KBM-7 (cell line): ENCODE measurements at places on chromosomes 2 and 18.

DNA sequence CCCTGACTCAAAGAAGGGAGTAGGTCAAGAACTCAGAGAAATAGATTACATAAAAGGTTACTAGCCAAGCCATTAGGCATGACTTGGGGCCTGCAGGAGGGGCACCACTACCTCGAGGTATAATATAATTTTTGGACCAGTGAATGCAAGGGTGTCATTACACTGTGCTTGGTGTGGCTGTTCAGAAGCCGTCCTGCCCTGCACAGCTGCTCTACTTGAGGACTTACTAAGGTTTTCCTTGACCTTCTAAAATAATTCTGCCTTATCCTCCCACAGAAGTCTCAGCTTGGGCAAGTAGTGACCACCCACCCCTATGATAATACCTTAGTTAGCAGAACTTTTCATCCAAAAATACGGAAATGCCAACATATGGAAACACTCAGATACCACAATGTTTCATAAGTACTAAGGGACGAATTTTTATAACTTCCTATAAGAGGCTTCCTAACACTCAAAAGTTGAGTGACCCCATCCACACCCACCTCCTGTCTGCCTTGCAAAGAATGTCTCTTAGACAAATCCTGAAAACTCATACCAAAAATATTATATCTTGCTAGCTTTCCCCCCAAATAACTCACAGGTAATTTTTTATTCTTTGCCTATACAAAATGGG is 17.7 kb upstream of the ATG16L1 start:
- no peak for DNase-seq

DNA sequence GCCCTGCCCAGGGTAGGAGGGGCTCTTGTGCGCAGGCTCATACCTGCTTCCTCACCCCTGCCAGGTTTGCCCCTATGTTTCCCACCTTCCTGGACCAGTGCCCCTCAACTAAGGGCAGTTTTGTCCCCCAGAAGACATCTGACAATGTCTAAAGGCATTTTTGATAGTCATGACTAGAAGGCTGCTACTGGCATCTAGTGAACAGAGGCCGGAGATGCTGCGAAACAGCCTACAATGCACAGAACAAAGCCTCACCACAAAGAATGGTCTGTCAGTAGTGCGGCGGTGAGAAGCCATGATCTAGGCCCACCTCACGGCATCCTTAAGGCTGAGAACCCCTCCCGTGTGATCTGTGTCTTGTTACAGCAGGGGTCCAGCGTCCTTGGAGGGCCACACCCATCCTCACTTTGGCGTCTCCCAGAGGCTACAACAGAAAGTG is 96.0 kb downstream of the TMEM17 start:
- peak; percentile 56 for DNase-seq

- DNase-seq: no peak
Observed at GRCh38 chr2:19337202-19337601, 21.2 kb downstream of the OSR1 start.

DNA sequence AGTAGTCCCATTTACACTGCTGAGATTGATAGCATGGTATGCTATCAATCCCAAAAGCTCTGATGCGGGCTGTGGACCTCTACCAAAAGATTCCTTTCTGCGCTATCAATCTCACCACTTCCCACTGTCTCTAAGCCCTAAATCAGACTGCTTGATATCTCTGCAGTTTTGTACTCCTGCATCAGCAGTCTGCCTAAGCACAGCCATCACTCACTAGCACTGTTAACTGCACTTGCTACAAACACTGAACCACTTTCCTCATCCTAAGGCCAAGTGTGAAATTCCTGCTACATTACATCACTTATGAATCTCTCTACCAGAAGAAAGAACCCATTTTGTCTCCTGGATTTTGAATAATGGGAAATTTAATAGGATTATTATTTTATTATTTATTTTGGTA is 237.0 kb downstream of the HNMT start:
- DNase-seq: no peak

DNA sequence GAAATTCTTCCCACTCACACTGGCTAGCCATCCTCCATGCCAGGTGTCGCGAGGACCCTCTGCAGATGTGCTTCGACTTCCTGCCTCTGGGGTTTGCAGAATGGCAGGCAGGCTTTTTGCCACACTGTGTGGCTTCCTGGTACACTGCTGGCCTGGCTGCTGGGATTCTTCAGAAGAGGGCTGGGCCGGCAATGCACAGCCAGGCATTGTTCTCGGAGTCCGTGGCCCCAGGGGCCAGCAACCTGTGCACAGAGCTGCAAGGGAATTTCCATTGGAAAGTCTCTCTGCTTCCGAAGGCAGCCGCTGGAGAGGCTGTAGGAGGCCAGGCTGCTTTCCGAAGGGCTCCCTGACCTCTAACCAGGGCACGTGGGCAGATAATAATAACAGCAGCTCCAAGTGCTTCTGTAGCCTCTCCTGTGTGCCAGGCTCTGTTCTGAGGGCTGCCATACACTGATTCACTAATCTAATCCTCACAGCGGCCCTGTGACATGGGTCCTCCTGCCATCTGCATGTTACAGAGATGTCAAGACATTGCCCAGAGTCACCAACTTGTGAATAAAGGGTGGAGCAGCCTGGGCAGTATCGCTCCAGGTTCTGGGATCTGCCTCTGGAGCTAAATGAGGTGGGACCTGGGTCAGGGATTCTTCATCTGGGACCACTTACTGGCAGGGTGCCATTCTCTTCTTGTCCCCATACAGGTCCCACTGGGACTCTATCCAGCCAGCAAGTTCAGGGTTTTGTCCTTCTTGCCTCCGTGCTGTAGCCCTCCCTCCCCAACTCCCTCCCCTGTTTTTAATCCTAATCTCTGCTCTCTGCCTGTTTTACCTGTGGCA is 5.0 kb downstream of the LDLRAD4 start:
- DNase-seq: no peak

DNA sequence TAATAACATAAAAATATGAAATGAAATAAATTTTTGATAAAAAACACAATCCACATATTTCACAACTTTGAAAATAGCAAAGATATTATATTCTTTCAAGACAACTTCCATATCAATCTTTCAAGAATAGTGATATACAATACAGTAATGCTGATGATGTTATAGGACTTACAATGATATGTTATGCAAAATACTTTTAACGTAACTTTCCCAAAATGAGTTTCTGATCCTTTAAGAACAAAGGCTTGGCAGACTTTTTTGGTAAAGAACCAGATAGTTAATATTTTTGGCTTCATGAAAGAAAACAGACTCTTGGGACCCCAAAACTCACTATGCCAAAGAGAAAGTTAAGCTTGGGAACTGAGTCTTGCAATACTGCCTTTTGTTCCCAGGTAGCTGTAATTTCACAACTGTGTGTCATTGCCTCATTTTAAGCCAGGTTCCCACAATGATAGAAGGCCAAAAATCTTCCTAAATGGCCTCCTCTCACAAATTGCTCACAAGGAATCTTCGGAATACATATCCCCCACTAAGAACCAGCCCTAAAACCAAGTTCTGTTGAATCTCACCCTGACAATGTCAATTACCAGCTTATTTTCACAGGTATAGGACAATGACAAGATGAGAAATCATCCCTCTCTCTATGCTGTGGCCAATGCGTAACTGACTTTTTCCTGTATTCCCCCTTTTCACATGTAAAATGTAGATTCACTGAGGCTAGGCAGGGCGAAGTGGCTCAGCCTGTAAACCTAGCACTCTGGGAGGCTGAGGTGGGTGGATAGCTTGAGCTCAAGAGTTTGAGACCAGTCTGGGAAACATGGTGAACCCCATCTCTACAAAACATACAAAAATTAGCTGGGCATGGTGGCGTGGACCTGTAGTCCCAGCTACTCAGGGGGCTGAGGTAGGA is 54.8 kb upstream of the STRN start:
- no peak for DNase-seq

DNA sequence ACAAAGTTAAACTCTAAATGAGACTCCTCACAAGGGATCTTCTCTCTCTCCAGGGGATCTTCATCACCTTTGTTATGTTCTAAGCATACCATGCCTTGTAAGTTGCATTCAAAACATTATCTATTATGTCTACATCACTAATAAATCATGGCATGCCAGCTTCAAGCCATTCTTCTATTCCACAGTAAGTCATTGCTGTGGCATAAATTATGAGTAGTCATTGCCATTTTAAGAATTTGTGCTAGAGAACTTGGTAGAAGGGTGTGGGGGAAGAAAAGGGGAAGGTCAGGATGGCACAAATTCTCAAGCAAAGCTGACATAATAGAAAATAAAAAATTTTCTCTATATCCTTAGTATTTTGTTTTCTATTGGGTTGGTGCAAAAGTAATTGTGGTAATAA is 33.5 kb downstream of the BARD1 start:
- DNase-seq: no peak

DNA sequence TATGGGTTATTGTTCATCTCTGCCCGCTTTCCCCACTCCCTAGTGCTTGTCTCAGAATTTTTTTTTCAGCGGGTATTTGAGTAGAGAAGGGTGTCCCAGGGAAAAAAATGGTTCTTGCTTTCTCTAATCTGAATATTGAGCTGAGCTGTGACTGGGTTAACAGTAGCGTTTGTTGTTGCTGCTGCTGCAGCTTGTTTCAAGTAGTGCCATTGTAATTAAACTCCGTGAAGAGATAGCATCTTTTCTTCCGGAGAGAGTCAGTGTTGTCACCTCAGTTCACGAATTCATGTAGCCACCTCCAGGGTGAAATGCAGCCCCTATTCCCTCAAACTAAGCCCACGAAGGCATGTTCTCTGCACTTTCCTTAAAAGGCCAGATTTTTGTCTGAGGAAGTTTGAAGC is 1.5 kb upstream of the AAK1 start:
- DNase-seq: peak; percentile 42

GRCh38 chr2:234355021-234355720 is 141.7 kb downstream of the ARL4C start:
- no peak for DNase-seq

DNA sequence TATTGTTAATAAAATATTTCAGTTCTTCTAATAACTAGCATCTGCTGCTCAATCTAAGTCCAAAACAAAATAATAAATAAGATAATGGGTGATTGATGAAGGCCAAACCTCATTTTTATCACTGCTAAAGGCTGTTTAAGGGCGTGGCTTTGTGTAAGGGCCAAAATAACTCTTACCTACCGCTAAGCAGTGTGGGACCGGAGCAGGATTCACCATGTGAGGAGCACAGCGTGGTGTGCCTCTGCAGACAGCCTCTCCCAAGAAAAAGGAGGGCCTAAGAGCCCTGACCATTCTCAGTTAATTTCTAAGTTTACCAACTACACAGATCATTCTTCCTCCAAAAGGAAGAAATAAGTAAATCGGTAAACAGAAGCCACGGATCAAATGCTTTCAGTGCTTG is 353.7 kb downstream of the ARL6IP6 start:
- no peak for DNase-seq

DNA sequence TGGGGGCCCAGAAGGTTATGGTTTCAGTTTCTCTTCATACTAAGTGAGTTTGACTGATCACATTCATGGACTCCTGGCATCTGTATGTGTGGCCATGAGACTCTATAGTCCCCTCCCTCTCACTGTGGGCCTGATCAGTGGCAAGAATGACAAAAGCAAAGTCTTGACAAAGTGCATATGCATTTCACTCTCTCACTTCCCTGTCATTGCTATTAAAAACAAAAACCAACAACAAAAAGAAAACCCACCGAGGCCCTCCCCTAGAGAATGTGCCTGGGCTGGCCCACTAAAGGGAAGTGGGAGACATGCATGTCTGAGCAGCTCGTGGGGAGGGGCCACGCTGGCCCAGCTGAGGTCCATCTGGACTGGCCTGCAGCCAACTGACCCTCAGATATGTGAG is 600.1 kb upstream of the RAB6C start:
- DNase-seq: no peak

DNA sequence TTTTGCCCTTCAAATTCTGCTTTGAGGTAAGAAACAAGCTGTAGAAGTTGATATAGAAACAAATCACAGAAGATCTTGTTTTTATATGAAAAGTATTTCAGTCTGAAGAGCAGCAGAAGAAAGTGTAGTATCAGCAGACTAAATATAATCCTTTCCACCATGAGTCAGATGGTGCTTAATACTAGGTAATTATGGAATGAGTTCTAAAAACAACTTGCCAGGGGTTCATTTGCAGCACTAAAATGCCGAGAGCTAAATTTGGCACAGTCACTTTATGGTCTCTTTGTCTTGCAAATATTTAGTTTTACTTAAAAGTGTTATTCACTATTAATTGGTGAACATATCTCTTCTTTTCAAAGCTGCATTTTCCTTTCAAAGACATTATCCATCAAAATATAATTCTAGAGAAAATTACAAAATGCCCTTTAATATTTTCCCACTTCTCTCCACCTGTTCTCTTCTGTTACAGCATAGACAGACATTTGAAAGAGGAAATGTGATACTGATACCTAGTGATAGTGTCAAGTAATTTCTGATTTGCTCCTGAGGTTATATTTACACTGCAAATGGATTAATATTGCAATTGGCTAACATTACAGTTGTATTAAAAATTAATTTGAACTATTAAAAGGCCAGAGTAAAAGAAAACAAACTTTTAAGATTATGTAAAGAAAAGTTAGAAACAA is 5.3 kb downstream of the MYL1 start:
- no peak for DNase-seq

DNA sequence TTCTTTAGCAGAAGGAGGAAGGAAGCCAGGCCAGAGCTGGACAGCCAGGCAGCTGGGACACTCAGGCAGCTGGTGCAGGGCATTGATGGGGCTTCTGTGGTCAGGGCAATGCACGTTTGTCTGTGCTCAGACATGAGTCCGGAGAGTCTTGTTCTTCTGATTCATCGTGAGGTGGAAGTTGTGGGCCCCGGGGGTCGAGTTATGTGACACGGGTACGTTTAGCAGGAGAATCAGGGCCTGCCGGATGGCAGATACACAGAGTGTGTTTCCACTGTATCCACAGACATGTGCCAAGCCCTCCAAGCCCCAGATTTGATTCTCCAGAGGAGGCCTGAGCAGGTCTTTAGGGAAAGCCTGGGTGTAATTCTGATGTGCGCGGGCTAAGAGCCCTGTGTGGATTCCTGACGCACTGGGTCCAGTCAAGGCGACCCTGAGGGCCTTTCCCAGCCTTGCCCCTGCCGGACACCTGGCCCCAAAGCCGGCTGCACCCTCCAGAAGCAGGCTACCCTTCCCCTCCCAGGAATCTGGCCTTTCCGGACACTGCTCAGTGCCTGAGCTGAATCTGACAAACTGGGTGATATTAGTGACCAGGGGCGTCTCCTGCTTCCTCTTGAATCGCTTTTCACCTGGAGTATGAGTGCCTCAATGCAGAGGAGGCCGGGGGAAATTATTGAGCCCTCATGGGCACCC is 10.1 kb downstream of the ARHGEF4 start:
- no peak for DNase-seq

DNA sequence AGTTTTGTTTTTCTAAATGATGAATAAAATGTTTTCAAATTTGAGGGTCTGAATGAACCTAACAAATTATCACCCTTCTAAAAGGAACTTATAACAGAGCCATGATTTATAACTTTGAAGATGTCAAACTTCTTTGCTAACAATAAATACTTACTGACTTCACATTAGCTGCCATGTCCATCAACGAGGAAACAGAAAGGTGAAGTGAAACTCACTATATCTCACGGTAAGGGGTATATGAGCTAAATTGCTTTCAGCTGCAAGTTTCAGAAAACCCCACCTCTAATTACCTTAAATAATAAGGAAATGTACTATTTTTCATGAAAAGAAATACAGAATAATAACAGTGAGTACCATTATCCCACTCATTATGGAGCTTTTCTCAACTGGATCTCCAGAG is 350.8 kb upstream of the NT5C1B start:
- no peak for DNase-seq

- DNase-seq: no peak
Observed at GRCh38 chr18:55576001-55576400, 12.0 kb downstream of the TCF4 start.

GRCh38 chr18:55136258-55136657 is 177.0 kb upstream of the CCDC68 start:
- no peak for DNase-seq
